Psoas muscle (tissue), 8 donors: ENCODE measurements at places on chromosomes 1 and 21. TPM values are rescaled to one million over a fixed set of nuclear protein-coding genes. Genes with fewer than 3 reads are reported as not detected.

Gene VHLL
- not detected for total RNA-seq

Gene SYDE2
- 5.9 TPM for total RNA-seq

Gene CSF3R
- total RNA-seq, result 1.9 TPM

DNA sequence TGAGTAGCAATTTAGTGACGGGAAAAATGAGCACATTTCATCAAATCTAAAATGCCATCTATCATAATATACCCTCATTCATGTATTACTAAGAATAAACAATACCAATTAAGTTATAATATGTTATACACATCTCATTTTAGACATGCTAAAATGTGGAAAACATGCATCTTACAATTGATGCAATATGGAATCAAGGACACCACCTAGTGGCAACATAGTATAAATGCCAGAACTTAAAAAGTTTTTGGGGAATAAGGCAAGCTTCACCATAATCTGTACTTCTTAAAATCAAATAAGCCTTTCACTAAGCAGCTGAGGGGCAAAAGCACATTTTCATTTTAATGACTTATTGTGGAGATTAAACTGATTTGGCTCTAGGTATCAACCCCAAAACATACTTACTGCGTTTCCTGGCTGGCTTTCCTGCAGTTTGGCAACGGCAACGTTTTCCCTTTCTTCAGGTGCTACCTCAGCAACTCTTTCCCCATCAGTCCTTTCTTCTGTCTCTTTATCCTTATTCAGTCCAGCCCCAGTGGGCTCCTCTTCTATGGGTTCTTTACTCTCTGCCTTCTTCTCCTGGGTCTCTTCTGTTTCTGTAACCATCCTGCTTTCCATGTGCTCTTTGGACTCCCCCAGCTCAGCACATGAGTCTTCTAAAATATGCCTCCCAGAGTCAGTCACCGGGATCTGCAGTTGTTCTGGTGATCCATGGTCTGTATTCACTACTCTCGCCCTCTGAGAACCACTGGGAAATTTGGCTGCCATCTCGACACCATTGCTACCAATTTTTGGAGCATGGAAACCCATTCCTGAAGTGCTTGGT lies 11.4 kb downstream of the SDE2 start:
- DNase-seq, result no peak

GRCh38 chr1:17844185-17844826 lies 89.2 kb downstream of the ACTL8 start:
- DNase-seq, result no peak

Gene SPOCD1
- not detected for total RNA-seq

DNA sequence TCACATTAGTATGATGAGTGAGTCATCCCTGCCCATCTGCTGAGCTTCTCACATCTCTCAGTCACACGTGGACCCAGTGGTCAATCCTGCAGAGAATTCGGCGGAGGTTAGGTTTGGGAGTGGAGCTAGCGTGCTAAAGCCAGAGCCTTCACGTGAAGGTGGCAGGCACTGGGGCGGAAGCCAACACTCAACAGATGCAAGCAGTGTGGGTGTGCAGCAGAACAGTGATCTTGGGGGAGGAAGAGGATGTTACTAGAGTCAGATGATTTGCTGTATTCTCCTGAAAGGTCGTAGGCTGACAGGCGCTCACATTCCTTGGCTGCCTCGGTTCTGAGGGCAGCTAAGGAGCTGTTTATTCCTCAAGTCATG lies 6.7 kb downstream of the C1orf115 start:
- no peak for DNase-seq

Gene SPRR2F
- total RNA-seq, result not detected

DNA sequence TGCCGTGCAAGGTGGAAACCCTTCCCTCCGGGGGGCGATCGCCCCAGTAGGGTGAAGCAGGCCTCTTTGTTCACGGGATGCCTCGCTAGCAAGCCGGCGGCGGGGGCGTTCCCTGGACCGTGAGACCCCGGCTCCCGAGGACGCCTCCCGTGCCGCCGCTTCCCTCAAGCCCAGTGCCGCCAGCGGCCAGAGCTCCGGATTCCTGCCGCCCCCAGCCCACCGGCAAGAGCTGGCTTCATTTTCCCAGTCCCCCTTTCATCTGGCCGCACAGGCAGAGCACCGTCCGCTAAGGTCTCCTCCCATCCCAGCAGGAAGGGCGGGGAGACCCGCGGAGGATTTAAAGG lies 16.3 kb downstream of the IER5 start:
- peak; percentile 72 for DNase-seq

DNA sequence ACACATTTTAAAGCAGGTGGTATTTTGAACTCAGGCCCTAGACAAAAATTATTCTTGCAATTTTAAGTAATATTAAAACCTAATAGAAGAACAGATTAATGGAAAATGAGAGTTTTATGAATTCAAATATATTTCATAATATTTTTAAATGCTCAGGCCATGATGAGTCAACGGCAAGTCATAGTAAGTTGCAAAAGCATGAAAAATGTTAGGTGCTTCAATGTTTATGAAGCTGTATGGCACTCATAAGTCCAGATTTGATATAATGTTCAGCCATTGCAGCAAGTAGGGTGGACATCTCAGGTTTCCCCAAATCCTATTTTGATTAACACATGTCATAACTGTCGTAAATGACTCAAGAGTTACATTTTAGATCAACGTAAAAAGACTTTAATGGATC lies 112.6 kb downstream of the GRIK1 start:
- no peak for DNase-seq

- no peak for DNase-seq
These were observed 10.2 kb downstream of the GSTM3 start for GRCh38 chr1:109730666-109731065.

Gene TPTE
- total RNA-seq, result not detected

DNA sequence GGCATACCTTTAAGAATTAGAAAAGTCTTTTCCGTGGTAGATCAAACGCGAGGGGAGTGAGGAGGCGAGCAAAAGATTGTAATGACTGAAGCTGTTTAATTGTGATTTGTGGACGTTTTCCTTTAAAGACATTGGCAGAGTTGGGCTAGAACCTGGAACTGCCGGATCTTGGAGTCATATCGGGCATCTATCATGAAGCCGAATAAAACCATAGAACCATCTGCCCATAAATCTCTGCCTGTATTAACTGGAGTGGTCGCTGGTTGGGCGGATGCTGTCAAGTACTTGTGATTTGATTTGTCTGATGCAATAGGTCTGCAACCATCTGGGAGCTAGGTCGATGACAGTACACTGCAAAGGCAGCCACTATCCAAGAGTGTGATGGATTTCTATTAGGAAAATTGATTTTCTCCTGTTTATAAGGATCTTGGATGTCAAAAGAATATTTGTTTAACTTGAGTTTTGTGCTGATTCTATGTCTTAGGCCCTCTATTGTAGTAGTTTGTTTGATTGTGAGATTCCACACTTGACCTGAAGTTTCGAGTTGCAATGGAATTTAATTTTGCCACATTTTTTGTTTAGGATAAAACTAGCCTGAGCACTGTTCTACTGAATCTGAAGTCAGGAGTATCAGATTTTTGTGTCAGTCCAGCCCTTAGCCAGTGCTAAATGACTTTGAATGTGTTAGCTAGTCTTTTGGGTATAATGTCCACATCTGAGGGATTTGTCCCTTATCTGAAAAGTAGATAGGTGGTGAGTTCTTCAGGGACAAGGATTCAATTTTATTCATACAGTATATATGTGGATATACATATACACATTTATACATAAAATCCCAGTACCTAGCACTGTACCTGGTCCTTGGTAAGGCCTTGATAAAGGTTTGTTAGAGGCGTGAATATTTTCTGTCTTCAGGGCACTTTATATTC lies 1.2 kb downstream of the SARS1 start:
- peak; percentile 63 for DNase-seq

GRCh38 chr1:30888391-30888790 lies 20.2 kb downstream of the SDC3 start:
- peak; percentile 58 for DNase-seq

Gene MYBPHL
- 2.2 TPM for total RNA-seq

DNA sequence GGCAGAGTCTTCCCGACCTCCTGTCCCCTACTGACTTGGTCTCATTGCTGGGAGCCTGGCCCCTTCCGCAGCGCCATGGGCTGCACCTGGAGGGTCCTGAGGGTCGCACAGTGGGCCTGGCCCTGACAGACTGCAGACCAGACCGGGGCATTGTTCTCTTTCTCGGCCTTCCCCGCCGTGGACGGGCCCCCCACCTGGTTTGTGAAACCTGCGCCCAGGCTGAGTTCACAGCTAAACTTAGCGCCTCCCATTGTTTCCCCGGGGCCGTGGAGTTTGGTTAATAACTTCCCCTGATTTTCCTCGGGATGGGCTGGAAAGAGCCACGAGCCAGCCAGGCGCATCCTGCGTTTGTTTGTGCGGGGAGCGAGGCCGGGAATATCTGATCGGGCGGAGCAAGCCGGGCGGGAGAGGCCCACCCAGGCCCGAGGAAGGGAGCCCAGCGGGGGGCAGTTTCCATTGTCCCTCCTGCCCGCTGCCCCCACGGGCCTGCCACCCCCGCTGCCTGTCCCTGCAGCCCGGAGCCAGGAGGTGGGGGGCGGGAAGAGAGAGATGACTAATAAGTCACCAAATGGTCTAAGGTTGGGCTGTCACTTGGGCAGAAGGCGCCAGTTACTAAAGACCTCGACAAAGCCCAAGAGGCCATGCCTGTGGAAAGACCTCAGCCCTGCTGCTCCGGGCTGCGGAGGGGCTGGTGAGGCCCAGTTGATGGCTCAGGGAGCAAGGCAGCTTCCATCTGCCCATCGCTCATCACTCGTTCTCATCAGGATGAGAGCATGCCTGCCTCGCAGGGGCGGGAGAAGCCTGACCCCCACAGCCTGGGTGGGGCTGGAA lies 39.0 kb upstream of the ARHGEF16 start:
- DNase-seq, result no peak

- DNase-seq, result no peak
These were observed 12.2 kb downstream of the ADAMTS5 start for GRCh38 chr21:26954662-26955121.

DNA sequence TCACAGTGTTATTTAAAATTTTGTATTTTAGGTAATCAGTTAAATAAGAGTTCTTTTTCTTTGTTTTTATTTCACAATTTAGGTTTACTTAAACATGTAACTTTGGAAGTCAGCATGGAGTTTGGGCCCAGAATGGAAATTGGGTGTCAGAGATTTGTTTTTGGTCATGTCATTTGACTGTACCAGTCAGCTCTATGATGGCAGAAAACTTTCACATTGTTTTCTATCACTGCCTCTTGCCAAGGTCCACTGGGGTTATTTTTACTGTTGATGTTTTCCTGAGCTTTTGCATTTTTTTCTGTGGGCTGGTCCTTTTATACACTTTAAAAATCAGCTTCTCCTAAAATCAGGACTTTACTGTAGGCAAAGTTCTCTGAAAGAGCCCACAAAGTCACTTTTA lies 54.4 kb downstream of the SLC30A7 start:
- DNase-seq, result no peak

DNA sequence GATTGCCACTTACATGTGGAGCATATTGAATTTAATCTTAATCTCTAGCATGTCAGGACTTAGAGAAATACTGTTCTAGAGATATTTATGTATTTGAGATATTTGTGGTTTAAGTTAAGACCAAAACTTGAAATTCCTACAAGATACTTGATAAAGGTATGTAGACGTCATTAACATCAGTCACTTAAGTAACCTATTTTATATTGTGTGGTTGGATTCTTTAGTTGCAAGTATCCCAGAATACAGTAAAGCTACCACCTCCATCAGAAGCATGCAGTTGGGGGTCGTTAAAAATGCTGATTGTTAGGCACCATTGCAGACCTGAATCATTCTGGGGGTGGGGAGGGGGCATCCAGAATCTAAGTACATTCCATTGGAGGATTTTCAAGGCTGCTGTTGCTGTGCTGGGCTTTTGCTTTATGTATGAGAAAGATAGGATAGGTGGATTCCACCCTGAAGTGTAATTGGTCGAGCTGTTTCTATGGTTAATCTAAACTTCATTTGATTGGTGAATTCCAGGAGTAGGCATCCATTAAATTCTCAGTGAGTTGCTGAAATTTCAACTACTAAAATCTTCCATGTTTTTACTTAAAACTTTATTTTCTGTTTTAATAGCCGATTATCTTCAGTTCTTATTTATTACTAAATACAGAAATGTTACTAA lies 4.0 kb downstream of the H3-3A start:
- no peak for DNase-seq

DNA sequence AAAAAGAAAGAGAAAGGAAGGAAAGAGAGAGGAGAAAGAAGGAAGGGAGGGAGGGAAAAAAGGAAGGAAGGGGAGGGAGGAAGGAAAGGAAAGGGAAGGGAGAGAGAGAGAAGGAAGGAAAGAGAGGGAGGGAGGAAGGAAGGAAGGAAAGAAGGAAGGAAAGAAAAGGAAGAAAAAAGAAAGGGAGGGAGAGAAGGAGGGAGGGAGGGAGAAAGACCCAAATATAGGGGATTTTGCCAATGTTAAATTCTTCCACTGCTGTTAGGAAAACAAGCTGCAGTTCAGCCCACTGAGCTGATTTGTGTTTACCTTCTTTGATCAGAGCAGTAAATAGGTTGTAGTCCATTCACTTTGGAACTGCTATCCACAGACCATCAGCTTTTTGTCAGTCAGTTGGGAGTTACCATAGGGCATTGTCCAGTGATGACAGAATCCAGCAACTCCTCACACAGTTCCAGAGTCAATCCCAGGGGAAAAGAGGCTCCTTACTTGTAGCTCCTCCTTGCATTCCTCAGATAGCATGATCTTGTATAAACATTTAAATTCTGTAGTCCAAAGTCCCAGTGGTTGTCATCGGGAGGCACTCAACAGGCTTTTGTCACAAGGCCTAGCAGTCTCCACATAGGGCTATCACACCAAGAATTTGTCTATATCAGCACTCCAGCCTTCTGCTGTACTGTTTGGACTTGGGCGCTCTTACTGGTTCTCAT lies 13.5 kb upstream of the PPP1R8 start:
- DNase-seq, result no peak

DNA sequence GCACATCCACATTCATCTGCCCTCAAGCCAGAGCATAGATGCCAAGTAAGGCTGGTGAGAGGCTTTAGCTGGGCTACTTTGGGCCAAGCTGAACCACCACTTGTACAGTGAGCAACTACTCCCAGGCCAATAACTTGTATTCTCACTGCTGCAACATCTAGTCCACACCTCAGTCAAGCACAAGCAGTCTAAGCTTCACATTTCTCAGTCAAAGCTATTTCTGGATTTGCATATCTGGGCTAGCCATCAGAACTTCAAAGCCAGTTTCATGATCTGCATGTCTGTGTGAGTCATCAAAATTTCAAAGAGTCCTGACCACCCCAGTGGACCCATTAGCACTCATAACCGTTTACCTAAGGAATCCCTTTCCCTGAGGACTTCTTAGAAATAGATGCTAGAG lies 77.7 kb upstream of the DIRAS3 start:
- DNase-seq, result no peak

Gene AHCTF1
- 29.6 TPM for total RNA-seq

DNA sequence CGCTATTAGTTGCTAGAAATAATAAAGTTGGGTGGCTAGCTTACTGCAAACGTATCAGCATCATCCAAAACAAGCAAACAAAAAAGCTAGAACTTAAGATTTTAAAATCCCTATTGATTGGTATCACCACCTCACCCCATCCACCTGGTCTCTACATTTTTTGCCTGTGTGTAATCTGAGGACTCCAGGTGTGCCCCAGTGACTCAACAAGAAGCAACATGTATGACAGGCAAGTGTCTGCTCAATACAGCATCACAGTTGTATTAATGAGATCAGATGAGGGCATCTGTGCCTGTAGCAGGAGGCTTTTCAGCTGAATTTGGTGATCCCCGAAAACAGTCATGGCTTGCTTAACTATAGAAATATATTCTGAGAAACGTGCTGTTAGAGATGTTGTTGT lies 14.6 kb upstream of the PAPPA2 start:
- DNase-seq, result no peak

Gene ZNF648
- total RNA-seq, result 0.06 TPM
